ENCODE measurements at places on chromosomes 2 and 18.

DNA sequence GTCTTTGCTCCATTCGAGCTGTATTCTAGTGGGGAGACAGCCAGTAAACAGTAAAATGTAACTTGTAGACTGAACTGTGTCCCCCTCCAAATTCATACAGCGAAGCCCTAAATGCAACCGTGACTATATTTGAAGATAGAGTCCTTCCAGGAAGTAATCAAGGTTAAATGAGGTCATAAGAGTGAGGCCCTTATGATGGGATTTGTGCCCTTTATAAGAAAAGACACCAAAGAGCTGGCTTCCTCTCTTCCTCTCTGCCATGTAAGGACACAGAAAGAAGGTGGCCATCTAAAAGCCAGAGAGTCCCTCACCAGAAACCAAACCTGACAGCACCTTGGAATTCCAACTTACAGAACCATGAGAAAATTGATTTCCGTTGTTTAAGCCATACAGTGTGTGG, 31.4 kb downstream of the GPR75 start:
- no peak for DNase-seq

- no peak for DNase-seq
These were observed 30.3 kb downstream of the TNS1 start for GRCh38 chr2:217972490-217972889.

DNA sequence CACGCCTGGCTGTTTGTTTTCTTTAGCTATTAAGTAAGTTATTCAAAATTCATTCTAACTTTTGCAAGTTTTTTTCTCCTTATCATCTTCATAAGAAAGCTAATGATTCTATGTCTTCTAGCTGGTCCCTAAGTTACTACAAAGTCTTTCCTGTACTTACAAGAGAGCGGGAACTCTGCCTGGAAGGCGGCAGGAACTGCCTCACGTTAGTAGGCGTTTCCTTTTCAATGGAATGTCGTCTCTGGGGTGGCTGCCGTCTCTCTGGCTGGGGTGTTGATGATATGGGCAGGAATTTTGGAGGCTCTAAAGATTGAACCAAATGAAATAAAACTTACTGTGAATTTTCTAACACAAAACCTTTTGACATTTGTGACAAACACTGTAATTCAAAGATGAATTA, 55.5 kb downstream of the PRELID3A start:
- no peak for DNase-seq

DNA sequence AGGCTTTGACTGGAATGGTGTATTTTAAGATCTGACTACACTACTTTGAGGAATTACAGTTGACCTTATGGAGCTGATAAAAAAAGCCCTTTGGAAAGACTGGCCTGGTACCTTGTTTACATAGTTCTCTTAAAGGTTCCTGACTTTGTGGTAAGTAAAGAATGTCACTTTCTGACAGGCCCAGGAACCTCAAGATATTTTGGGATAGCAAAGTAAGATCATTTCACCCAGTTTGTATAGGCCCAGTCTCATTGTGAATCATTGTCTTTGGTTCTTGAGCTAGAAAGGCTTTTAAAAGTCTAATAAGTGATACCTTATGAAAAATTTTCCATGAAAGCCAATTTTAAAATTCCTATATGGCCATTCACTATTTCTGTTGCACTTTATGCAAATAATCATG, 316.3 kb upstream of the LRRTM4 start:
- DNase-seq: no peak

DNA sequence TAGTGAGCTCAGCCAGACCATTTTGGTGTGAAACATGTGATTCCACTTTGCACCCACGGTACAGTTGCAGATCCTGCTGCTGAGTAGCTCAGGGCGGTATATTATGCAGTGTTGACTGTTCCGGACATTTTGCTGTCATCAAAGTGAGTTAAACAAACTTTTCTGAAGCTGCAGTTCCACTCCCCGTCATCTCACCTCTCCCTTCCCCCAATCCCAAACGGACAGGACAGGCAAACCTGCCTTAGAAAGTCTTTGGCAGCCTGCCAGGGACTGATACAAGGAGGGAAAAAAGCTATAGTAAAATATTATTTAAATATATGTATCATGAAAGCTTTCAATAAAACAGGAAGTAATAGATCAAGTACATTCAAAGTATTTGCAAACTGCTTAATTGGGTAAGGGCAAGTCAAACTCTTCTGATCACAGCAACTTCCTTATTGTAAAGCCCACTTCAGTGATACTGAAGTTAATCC, 35.5 kb upstream of the SP5 start:
- no peak for DNase-seq

DNA sequence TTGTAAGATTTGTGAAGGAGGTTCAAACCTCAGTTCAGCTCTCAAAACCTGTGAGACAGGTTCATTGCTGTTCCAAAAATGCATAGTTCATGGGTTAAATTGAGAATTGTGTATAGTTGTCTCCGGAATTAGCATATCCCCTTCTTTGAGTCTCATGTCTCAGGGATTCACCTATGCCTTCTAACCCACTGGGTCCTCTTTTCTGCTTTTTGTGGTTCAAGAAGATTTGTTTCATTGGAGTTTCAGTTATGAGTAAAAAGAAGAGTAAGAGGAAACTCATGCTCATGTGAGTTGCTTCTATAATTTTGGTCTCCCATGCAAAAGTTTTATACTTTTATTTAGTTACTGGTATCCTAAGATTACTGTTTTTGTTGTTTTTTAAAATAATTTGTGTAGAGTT, 1219.8 kb upstream of the ZEB2 start:
- DNase-seq: no peak

DNA sequence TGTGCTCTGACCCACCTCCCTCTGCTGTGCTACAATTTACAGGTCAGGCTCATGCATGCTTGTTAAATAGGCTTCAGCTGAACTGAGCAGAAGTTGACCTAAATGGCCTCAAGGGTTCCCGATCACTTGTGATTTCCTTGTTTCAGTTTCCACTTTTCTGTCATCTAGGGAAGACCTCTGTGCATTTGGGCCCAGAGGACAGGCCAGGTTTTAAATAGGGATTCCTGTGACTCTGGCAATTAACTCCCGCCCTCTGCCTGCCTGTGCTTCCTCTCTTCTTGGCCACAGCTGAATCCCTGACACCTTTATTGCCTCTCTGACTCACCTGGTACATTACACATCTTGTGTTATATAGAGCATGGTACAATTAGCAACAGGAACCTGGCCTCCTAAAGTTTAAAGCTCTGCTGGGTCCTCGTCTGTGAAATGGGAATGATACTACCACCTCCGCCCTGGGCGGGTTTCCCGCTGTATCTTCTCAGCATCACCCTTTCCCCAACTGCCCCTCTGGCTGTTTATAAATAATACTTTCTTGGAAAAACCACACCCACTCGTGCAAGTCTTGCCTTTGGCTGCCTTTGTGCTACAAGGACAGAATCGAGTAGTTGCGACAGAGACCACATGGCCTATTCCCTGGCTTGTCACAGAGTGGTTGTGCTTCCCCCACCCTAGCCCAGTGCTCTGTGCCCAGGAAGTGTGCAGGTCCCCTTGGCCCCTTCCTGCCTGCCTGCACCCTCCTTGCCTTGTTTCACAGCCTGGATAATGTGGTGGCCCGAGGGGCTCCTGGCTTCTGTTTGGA, 7.9 kb downstream of the CABLES1 start:
- DNase-seq: no peak

GRCh38 chr18:55455938-55456337, 132.1 kb downstream of the TCF4 start:
- no peak for DNase-seq

GRCh38 chr2:29304399-29305060, 189.3 kb downstream of the CLIP4 start:
- no peak for DNase-seq

GRCh38 chr2:73947412-73948018, 20.8 kb downstream of the DGUOK start:
- peak; percentile 33 for DNase-seq

All from cerebellar nuclear complex (tissue), 1 donor.